ENCODE measurements at places on chromosomes 6 and 20.

DNA sequence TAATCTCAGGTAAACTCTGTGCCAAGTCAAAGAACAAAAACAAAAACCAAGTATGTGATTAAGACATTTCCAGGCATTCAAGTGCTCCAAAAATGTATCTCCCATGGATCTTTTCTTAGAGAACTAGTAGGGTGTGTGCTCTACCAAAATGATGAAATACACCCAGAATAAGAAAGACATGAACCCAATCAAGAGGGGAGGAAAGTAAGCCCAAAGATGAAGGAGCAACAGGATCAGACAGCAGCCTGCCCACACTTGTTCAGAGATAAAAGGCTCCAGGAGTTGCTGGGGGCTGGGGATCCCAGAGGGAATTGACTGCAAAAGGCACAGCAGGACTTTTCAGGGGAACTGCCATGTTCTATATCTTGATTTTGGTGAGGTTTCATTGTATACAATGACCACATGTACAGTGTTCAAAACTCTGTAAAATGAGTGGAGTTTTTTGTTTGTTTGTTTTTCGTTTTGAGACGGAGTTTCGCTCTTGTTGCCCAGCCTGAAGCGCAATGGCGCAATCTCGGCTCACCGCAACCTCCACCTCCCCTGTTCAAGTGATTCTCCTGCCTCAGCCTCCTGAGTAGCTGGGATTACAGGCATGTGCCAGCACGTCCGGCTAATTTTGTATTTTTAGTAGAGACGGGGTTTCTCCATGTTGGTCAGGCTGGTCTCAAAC is 24.4 kb downstream of the GCM1 start:
- no peak for DNase-seq

- DNase-seq, result peak; percentile 50
These were observed 37.3 kb upstream of the TOP1 start for GRCh38 chr20:40991181-40991889.

GRCh38 chr20:856361-856775 is 22.9 kb downstream of the FAM110A start:
- DNase-seq, result peak; percentile 62

DNA sequence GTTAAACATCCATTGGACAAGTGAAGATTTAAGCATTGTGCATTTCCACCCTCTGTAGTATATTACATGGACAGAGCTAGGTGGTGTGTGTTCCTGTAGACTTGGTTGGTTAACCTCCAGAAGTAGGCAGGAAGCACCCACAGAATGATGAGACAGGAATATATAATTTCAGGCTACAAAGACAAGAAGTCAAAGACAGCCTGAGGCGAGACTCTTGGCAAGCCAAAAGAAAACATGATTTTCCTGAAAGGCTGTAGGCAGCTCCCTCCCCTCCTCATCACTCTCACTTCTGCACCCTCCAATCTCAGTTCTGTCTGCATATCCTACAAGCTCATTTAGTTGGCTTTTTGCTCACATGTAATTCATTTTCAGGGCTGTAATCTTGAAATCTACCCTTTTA is 110.0 kb upstream of the SLC35B3 start:
- no peak for DNase-seq

DNA sequence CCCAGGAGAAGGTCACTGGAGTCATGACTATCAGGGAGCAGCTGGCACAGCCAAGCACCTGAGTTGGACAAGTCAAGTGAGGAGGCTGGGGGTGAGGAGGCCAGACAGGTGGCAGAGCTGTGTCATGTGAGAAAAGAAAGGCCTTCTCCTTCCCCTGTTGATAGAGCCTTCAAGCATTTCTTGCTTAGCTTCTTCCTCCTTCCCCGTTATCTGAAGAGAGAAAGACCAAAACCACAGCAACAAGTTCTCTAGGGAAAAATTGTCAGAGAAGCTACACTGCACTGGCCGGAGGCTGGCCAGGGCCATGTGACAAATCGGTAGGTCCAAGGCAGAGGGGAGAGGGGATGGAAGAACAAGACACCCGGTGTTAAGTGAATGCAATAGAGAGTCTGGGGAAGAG is 202.1 kb upstream of the PRDM1 start:
- no peak for DNase-seq

- DNase-seq, result peak; percentile 47
These were observed 45.3 kb downstream of the B4GALT5 start for GRCh38 chr20:49668181-49668877.

Data from T-helper 2 cell (primary cell).